ENCODE measurements at places on chromosomes 7 and 10.
A peak's percentile ranks its signal among the peaks of the same experiment; 100 is the strongest.

- no peak for DNase-seq
Measured at GRCh38 chr7:148711191-148712102, 12.7 kb downstream of the CUL1 start.

DNA sequence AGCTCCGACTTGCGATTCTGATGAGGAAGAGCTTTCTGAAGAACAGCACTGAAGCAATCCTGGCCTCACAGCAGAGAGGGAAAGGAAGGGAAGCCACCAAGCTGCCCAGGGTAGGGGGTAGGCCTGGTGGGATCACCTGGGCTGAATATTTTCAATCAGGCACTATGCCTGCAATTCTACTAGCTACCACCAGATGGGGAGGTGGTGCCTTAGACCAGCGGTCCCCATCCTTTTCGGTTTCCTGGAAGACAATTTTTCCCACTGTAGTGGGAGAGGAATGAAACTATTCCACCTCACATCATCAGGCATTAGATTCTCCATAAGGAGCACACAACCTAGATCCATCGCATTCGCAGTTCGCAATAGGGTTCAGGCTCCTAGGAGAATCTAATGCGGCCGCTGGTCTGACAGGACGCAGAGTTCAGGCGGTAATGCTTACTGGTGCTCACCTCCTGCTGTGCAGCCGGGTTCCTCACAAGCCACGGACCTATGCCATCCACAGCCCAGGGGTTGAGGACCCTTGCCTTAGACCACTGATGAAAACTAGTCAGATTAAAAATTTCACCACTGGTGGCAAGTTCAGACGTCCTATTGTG, 2.7 kb downstream of the LRRC20 start:
- peak; percentile 18 for DNase-seq

DNA sequence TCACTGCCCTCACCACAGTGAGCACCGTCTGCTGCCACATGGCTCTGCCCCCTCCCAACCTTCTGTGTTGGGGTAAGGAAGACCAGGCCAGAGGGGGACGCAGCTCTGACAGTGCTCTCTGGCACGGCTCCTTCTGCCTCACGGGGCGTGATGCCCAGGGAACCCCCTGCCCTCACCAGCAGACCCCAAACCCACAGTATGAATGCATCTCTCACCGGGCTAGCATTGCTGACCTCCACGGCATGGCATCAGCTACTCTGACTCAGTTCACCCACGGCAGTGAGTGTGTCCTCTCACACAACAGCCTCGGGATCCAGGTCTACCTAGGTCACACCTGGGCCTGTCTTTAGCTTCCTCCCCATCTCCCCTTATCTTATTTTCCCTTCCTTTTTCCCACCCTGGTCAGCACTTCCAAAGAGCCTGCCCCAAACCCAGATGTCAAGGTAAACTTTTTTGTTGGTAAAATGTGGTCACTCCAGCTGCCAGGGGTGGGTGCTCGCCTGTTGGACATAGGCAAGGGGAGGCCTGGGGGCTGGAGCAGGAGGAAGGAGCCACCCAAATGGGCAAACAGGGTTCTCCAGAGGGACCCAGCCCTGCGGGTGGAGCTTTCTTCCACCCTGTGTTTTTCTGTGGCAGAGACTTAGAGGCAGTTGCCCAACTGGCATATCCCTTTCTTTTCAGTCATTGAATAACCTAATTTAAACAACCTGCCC, 4.4 kb downstream of the CALML3 start:
- DNase-seq = no peak

- DNase-seq = no peak
Measured at GRCh38 chr10:26977635-26978034, 116.9 kb upstream of the ABI1 start.

DNA sequence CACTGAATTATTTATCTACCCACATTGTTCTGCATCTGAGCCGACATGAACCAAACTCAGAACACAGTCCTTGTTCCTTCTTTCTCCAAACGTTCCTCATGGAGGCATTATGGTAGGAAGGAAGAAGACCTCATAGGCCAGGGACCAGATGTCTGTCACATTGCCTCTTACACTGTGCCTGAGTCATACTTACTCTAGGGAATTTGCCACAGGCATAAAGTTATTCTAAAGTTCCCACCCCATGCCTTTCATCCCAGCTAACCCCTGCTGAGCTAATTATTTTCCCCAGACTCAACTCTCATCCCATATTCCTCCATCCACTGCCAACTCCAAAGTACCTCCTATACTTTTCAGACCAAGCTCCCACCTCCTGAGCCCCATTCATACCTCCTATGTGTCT, 21.2 kb downstream of the MAT1A start:
- DNase-seq = no peak

- no peak for DNase-seq
Measured at GRCh38 chr7:93119191-93119905, 1.6 kb upstream of the SAMD9 start.

- DNase-seq = no peak
Measured at GRCh38 chr7:2524808-2525657, 5.5 kb downstream of the LFNG start.

DNA sequence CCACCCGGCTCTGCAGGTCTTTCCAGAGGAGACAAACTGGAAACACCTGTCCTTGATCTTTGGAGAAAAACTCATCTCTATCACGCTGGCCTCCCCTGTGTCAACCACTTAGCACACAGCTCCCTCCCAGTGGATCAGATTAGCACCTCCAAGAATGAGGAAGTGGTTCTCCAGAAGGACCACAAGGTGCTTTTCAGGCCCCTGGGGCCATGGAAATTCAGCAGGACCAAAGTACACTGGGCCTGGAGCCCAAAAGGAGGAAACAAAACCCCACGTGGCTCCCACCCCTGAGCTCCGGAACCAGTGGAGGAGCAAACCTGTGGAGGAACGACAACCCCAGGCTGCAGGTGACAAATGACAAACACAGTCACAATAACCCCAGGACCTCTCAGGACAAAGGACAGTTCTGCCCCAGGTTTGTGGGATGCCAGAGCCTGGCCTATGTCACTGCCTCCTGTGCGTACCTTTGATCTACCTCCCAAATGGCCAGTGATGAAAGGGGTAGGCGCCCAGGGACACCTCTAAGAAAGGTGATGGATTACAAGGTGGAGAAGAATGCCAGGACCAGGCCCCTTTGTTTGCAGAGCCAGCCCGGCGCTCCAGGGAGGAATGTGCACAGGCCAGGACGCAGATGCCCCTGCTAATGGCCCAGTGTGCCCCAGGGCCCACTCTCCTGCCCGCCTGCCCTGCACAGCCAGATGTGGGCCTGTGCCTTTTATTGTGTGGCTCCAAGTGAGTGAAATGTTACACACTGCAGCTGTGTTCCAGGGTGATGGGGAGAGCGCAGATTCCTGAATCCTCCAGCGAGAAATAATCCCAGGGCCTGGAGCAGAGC, 5.7 kb downstream of the TNS3 start:
- no peak for DNase-seq

DNA sequence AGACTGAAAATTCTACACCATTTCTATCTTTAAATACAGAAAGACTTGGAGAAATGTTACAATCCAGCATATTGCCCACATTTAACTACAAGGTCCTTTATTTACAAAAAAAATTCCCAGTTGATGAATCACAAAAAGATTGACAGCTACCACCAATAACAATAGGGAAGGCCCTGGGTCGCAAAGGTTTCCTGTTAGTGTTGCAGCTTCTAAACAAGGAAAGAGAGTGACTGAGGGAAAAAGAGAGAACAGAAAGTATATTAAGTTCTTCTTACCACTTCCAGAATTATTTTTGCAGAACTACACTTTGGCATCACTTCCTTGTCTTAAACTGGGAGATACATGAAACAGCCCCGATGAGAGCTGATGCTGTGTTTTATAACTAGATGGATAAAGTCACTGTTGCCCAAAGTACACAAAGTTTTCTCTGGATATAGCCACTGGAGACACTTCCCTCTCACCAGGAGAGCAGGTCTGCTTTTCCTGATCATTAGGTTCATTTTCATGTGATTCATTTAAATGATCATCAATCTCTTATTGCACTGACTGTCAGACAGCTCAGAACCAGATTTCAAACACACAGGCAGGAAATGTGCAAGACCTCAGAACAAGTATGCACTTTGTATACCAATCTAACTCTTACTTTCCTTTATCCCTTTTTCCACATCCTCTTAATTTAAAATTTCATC, 57.0 kb downstream of the SHTN1 start:
- peak; percentile 85 for DNase-seq

DNA sequence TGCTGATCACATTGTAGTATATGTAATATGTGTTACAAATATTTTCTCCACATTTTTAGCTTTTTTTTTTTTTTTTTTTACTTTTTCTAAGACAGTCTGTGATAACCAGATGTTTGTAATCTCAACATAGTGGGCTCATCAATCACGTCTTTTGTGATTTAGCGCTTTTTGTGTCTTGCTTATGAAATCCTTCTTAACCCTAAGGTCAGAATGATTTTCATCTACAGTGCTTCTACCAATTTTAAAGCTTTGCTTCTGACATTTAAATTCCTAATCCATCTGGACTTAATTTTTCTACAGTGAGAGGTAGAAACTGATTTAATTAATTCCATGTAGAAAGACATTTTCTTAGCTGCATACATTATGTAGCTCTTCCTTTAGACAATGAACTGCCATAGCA, 626.4 kb downstream of the TNS3 start:
- no peak for DNase-seq

DNA sequence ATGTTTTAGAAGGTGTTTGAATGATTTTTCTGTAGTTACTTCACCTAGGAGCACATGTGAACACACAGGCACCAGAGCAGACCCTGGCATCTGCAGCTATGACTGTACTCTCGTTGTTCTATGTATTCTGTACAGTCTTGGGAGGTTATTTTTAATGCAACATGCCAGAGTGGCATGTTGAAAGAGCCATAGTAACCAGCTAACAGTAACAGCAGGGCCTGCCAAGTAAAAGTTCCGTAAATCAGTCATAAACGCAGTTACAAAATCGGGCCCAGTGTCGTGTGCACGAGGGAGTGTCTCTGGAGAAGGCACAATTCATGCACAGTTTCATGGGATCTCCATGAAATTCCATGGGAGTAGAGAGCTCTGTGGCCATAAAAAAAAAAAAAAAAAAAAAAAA, 108.3 kb upstream of the CDK6 start:
- DNase-seq = no peak

- no peak for DNase-seq
Measured at GRCh38 chr7:128852537-128853254, 10.0 kb upstream of the ATP6V1F start.

GRCh38 chr10:121854809-121855445, 72.9 kb downstream of the ATE1 start:
- DNase-seq = no peak

GRCh38 chr10:30172673-30173072, 113.3 kb upstream of the JCAD start:
- DNase-seq = no peak

DNA sequence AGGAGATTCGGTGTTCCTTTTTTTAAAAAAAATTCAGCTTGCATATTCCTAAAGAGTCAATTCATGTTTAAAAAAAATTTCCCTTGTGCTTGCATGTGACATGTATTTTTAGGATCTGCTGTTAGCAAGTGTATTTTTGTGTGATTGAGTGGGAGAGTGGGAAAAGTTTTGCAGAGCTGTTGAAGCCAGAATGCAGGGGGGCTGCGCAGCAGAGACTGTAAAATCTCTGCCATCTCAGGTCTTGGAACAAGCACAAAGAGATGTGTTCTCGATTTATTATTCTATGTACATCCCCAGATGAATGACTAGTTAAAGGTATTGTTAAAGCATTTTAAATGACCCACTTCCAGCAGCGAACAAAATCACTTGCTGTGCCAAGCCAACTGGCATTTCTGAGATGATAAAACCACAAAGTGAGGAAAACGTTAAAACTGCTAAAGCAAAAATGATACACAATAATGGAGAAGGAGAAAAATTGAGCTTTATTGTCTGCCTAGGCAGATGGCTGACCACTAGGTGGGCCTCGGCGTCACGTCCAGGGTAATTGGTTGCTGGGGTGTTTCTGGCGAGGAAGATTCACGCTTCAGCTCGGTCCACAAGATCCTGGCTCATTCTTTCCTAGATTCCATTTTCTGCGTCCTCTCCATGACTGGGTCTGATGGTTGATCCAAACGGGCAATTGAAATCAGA, 67.0 kb upstream of the ATRNL1 start:
- no peak for DNase-seq

- no peak for DNase-seq
Measured at GRCh38 chr10:52541006-52541473, 227.0 kb downstream of the DKK1 start.
